Stimulated activated CD8-positive, alpha-beta memory T cell treated with anti-CD3 and anti-CD28 coated beads, Interleukin-2, amount 100 ng/mL, for 1 hour (primary cell): ENCODE measurements at places on chromosomes 7 and 10.

GRCh38 chr10:93599778-93600177 is 1.3 kb downstream of the RBP4 start:
- DNase-seq: no peak

- DNase-seq: no peak
These were observed 502.0 kb upstream of the CELF2 start for GRCh38 chr10:10515479-10516204.

DNA sequence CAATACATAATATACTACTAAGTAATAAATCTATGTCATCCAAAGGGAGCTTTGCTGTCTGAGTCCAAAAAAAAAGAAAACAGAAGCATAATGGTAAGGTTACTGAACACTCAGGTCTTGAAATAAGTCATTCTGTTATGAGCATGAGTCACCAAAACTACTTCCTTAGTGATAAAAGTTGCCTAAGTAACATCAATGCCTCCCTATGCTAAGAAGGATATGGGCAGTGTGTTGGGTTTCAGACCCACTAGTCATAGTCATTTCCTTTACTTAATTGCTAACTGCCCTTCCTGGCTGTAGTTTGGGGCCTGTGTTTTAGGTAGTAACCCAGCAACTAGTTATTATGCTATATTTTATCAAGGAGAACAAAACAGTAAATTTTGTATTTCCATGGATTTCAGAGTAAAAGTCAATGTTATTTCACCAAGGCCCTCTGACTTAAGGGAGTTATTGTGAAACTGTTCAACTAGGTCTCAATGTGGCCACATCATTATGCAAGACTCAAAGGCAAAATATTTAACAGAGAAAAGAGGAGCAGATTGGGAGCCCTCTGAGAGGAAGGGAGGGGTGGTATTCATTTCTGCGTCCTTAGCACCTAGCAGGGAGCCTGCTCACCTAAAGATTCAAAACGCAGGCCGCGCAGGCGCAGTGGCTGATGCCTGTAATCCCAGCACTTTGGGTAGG is 11.7 kb upstream of the VIM start:
- no peak for DNase-seq

DNA sequence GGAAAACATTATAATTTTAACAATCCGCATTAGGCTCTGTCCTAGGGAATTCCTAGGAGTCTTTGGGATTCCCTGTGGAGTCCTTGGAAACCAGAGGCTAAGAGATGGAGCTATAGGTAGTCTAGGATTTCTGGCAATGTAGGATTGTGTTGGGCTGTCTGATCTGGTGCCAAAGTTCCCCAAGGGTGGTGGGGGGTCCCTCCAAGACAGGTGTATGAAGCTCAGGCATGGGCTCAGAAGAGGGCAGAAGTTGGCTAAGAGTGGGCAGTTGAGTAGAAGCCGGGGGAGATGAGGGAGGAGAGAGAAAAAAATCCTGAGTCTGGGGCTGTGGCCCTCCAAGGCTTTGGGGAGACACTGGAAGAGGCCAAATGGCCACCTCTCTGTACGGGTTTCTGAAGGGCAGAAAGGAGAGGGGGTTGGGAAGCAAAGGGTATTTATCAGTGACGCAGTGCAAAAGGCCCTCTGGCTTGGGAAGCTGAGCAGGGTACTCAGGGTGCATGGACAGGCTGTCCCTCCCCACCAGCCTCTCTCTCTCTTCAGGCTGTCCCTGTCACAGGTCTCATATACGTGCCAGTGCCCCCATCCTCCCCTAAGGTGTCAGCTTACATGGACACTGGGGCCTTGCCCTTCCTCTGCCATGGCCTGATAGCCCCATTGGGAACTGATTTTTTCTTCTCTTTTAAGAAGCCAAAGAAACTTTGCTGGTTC is 929 bp downstream of the HOXA6 start:
- DNase-seq: no peak

DNA sequence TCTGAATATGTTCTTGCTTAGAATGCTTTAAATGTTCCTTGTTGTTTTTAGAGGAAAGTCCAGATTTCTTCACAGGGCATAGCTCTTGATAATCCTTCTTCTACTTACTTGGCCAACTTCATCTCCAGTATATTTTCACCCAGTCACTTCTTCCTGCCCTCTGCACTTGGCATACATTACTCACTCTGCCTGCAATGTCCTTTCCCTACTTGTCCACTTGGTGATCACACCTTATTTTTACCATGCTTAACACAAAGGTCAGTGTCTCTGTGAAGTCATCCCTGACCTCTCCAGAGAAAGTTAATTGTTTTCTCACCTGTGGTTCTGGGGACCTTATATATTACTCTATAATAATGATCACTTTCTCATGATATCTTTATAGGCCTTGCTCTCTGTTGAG is 23.3 kb downstream of the SFRP4 start:
- no peak for DNase-seq

GRCh38 chr7:141201145-141201885 is 127.5 kb downstream of the TMEM178B start:
- no peak for DNase-seq

GRCh38 chr7:559396-559705 is 39.7 kb upstream of the PDGFA start:
- DNase-seq: no peak

DNA sequence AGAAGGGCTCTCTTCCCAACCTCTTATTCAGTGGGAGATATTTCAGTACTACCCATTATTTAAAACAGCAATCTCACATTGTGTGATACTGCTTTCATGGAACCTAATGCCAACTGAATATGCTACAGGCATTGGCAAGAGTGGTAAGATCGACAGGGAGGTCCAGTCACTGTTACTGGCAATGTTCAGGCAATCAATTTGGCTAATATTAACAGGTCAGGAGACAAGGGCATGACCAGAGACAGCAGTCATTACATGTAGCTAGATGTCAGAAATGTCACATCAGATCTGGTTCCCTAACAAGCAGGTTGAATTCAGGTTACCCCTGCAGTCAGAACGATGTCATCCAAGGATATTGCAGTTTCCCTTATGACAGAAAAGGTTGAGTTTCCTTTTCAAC is 129.4 kb downstream of the ARHGAP12 start:
- DNase-seq: no peak

- no peak for DNase-seq
These were observed 66.4 kb downstream of the NHLRC2 start for GRCh38 chr10:113920875-113921274.

GRCh38 chr7:5429857-5430611 is 6.4 kb upstream of the TNRC18 start:
- no peak for DNase-seq

GRCh38 chr7:3043544-3044371 is at the start of gene CARD11:
Gene CARD11 (minus strand): TSS chr7:3043867. CDS start chr7:2958506, 85,361 bp downstream.
- DNase-seq: peak; percentile 23

DNA sequence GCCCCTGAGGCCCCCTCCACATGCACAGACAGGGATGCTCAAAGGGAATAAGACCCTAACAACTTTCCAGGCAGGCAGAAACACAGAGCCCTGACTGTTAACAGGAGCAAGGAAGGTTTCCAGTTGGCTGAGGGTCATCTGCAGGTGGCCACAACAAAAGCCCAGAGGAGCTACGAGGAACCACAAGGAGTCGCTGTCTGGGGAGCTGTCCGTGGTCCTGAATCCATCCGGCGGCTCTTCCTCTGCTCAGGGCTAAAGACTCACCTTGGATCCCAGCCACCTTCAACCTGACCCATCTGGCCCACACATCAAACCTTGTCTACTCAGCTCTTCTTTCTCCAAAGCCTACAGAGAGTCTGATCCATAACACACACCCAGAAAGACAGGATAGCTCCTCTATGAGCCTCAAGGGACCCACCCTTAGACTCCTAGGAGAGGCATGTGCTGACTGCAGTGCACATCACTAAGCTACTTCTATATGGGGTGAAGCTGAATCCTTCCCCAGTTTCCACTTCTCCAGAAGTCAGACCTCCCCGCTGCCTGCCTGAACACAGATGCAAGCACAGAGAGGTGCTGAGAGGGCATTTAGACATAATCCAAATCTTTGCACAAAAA is 104.0 kb downstream of the SLIT1 start:
- no peak for DNase-seq

GRCh38 chr10:60410970-60411369 is 21.3 kb upstream of the ANK3 start:
- no peak for DNase-seq

- DNase-seq: no peak
These were observed 62.6 kb downstream of the CLIP2 start for GRCh38 chr7:74351836-74352235.

GRCh38 chr10:17562614-17563013 is 54.6 kb downstream of the HACD1 start:
- DNase-seq: no peak

- peak; percentile 58 for DNase-seq
These were observed 1.7 kb downstream of the TRIM8 start for GRCh38 chr10:102645741-102646609.

DNA sequence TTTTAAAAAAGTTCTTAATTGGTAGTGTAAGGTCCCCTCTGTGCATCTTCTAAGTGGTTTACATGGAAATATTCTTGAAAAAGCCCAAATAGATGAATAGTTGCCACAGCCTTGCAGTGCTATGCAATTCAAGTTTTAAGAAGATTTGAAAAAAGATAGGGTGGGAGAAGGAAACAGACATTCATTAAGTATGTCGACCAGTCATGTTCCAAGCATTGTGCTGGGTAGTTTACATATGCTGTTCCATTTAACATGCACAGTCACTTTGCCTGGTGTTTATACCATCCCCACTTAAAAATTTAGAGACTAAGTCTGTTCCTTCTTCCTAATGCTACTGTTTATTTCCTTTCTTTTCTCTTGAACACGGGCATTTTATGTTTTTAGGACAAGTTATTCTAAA is 28.1 kb upstream of the NAMPT start:
- DNase-seq: no peak

- DNase-seq: no peak
These were observed 11.8 kb upstream of the GPNMB start for GRCh38 chr7:23234569-23235296.

GRCh38 chr10:97761331-97761865 is 10.4 kb downstream of the SFRP5 start:
- no peak for DNase-seq

DNA sequence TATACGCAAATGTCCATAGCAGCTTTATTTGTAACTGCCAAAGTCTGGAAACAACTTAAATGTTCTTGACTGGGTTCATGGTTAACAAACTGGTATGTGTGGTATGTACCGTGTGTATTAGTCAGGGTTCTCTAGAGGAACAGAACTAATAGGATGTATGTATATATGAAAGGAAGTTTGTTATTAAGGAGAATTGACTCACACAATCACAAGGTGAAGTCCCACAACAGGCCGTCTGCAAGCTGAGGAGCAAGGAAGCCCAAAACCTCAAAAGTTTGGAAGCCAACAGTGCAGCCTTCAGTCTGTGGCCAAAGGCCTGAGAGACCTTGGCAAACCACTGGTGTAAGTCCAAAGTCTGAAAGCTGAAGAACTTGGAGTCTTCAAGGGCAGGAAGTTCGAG is 66.8 kb downstream of the TMEM168 start:
- no peak for DNase-seq

GRCh38 chr7:80643336-80643915 is 5.0 kb downstream of the CD36 start:
- DNase-seq: no peak

GRCh38 chr10:3876350-3876962 is 91.4 kb upstream of the KLF6 start:
- no peak for DNase-seq
